ENCODE measurements at places on chromosomes 1 and 21.

- no peak for DNase-seq
Observed at GRCh38 chr1:15332525-15332924, 77.2 kb upstream of the EFHD2 start.

- DNase-seq: no peak
Observed at GRCh38 chr21:38241029-38241740, 15.6 kb upstream of the KCNJ15 start.

DNA sequence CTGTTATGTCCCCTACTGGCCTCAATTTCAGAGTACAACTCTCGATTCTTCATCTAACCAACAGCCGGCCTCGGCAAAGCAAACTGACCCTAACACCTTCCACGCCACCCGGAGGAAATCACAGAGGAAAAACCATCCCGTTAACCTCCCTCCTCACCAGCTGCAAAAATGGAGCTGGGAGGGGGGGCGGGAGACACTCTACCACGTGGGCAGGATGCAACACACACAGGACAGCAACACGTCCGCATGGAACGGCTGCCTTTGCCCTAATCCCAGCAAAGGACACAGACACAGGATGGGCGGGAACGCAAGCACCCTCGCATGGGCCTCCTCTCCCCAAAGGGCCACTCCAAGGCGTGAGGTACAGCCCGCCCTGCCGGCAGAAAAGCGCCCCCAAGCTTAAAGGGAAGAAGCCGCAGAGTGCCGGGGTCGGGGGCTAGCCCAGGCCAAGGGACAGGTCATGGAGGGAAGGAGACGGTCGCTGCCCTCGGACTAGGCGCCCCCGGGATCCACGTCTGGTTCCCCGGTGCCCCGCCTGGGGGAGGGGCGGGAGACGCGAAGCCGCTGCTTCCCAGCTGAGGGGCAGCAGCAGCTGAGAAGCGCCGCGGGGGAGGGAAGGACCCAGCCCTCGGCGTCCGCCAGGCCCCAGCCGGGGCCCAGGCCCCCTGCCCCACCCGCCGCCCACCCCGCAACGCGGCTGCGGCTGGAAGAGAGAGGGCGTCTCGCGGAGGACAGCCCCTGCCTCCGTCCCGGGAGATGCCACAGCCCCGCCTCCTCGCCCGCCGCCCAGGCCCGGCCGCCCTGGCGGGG is 590 bp downstream of the FOXJ3 start:
- DNase-seq: peak; percentile 71

GRCh38 chr1:37393173-37394120 is 80.9 kb upstream of the ZC3H12A start:
- DNase-seq: no peak

All from ELF-1 (cell line).